Right cardiac atrium (tissue), 5 donors: ENCODE measurements at places on chromosomes 3 and 15.
A peak's percentile ranks its signal among the peaks of the same experiment; 100 is the strongest.

- no peak for DNase-seq
These were observed 258.5 kb downstream of the PTPRG start for GRCh38 chr3:61819861-61820260.

- no peak for DNase-seq
These were observed 606.6 kb downstream of the TBL1XR1 start for GRCh38 chr3:176590722-176591121.

DNA sequence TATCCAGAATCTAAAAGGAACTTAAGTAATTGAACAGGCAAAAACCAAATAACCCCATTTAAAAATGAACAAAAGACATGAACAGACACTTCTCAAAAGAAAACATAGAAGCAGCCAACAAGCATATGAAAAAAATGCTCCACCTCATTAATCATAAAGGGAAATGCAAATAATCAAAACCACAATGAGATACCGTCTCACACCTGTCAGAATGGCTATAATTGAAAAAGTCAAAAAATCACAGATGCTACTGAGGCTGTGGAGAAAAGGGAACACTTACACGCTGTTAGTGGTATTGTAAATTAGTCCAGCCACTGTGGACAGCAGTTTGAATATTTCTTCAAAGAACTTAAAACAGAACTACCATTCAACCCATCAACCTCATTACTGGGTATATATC, 220.7 kb downstream of the MEX3B start:
- no peak for DNase-seq

DNA sequence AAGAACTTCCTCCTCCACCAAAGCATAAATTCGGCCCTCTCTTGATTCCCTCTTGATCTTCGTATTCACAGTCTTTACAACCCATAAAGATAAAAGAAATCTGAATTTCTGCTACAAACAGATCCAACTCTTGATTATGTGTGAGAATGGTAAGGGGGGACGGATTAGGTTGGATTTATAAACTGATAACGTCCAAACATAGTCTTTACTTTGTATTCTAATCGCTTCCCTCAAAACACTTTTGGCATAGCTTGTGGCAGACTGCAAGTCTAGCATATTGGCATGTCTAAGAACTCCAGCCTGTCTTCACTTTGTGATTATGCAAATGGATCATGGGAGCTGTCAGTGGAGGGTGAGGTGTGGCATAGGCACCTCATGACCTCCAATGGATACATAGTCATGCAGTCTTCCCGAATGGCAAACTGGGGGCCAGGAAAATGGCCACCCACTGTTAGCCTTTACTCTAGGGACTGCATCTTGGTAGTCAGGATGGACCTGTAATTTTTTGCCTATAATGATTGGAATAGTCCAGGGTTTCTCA, 24.3 kb upstream of the GPR171 start:
- DNase-seq: peak; percentile 47

GRCh38 chr3:157475921-157476414, 27.2 kb downstream of the VEPH1 start:
- DNase-seq: no peak
